ENCODE measurements at places on chromosomes 13 and 19. TPM values are rescaled to one million over a fixed set of nuclear protein-coding genes. Genes with fewer than 3 reads are reported as not detected.

GRCh38 chr19:979318-979741 lies 4.8 kb upstream of the WDR18 start:
- H3K36me3 ChIP-seq: no peaks in the 10 kb centered on the region
- H3K4me3 ChIP-seq: no peak overlapping the region
- no peaks in the 10 kb centered on the region for H3K27me3 ChIP-seq
- H3K4me1 ChIP-seq: peaks cover 13% of the 10 kb centered on the region

The CYP2S1 gene
- polyA plus RNA-seq: 0.93 TPM

DNA sequence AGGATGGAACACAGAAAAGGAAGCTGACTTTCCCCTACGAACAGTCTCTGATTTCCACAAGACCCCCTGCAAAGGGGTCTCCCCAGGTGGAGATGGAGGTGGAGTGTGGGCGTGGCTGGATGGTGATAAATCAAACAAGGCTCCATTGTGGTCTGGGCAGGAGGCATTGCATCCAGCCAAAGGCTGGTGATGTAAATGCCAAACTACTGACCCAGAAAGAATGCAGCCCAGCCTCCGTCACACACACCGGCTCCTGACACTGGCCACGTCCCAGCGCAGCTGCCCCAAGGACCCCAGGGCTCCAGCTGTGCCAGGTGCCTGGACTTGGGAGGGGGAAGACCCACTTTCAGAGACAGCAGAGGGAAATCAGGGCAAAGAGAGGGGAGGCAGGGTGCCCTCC lies 6.3 kb downstream of the SLC7A1 start:
- H3K4me1 ChIP-seq: peaks cover 14% of the 10 kb centered on the region
- no peak overlapping the region for H3K4me3 ChIP-seq
- H3K36me3 ChIP-seq: no peaks in the 10 kb centered on the region

DNA sequence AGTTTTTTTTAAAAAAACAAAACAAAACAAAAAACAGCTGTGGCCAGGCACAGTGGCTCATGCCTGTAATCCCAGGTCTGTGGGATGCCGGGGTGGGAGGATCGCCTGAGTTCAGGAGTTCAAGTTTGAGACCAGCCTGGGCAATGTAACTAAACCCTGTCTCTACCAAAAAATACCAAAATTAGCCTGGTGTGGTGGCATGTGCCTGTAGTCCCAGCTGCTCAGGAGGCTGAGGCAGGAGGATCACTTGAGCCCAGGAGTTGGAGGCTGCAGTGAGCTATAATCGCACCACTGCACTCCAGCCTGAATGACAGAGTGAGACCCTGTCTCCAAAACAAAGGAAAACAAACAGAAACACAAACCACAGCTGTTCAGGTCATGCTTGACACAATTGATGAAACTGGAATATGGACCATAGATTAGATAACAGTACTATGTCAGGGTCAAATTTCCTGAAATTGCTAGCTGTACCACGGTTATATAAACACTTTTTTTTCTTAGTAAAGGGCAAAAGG lies 6.9 kb upstream of the ANGPTL4 start:
- H3K27me3 ChIP-seq: no peaks in the 10 kb centered on the region
- H3K36me3 ChIP-seq: no peaks in the 10 kb centered on the region
- peaks cover 10% of the 10 kb centered on the region for H3K4me1 ChIP-seq
- H3K4me3 ChIP-seq: no peak overlapping the region

DNA sequence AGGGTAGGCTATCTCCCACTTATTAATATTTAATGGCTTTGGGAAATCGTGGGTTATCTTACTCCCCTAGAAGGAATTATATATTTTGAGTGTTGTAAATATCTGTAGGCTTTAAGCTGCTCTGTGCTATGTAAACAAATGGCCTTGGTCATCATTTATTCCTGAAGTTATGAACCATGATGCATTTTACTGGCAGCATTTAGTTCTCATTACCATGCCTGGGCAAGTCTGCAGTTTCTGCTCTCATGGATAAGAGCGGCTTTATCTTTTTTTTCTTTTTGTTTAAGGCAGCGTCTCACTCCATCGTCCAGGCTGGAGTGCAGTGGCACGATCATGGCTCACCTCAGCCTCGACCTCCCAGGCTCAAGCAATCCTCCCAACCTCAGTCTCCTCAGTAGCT lies 156.1 kb downstream of the IRS2 start:
- H3K27me3 ChIP-seq: no peaks in the 10 kb centered on the region
- no peaks in the 10 kb centered on the region for H3K36me3 ChIP-seq
- H3K4me3 ChIP-seq: no peak overlapping the region
- no peak overlapping the region for H3K27ac ChIP-seq
- H3K4me1 ChIP-seq: no peaks in the 10 kb centered on the region
- DNase-seq: no peak

The PODNL1 gene
- polyA plus RNA-seq: 3.5 TPM

DNA sequence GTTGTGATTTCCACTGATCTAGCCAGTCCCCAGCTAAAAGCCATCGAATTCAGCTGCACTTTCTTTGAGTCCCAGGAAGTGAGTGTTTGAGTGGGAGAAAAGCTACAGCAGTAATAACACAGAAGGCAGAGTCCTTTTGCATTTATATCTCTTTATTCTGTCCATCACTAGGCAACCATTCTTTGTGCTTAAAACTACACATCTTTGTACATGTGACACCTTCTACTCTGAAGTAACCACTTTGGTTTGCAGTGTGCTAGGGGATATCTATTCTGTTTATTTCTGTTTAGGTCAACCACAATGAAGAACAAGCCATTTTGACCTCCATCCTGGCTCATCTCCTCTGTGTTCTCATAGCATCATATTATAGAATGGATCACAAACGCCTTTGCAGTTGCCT lies 226.0 kb upstream of the SERP2 start:
- no peak overlapping the region for H3K4me3 ChIP-seq
- H3K4me1 ChIP-seq: no peaks in the 10 kb centered on the region
- H3K36me3 ChIP-seq: no peaks in the 10 kb centered on the region

DNA sequence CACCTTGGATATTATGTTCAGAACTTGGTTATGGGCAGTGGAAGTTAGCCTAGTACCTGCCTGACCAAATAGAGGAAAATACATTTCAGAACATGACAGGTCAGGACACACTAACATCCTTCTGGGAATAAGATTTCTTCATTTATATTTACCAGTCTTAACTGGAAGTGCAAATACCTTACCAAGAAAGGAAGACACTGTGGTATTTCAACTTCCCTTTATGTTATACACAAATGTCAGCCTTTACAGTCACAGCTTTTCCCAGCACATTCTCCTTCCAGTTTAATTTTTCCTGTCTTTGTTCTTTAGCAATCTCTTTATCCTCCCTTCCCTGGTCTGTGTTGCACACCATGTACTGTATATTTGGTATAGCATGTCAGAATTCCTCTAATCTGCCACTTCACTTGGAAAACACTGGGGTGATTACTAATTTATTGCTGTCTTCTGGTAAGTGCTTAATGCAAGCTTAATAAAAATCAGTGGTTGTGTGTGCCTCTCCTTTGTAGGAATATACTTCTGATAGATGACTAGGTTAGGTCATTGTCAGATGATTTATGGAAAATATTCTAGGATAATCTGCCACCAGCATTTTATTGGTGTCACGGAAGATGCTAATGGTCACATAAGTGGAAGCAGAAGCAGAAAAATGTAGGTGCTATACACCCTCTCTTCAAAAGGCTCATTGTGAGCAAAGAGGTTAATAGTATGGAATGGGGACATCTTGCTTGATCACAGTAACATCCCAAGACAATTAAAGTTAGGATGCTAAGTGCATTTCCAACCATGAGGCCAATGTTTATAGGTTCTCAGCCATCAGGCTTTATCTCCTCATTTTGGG lies 124.3 kb upstream of the STARD13 start:
- no peak for DNase-seq
- H3K4me3 ChIP-seq: no peak overlapping the region
- H3K27ac ChIP-seq: no peak overlapping the region
- no peaks in the 10 kb centered on the region for H3K27me3 ChIP-seq
- H3K4me1 ChIP-seq: no peaks in the 10 kb centered on the region

GRCh38 chr19:17107546-17108452 lies 32.2 kb downstream of the MYO9B start:
- peak; percentile 96 for DNase-seq
- no peak overlapping the region for H3K4me3 ChIP-seq
- peaks cover 12% of the 10 kb centered on the region for H3K4me1 ChIP-seq
- H3K36me3 ChIP-seq: peaks cover 18% of the 10 kb centered on the region

DNA sequence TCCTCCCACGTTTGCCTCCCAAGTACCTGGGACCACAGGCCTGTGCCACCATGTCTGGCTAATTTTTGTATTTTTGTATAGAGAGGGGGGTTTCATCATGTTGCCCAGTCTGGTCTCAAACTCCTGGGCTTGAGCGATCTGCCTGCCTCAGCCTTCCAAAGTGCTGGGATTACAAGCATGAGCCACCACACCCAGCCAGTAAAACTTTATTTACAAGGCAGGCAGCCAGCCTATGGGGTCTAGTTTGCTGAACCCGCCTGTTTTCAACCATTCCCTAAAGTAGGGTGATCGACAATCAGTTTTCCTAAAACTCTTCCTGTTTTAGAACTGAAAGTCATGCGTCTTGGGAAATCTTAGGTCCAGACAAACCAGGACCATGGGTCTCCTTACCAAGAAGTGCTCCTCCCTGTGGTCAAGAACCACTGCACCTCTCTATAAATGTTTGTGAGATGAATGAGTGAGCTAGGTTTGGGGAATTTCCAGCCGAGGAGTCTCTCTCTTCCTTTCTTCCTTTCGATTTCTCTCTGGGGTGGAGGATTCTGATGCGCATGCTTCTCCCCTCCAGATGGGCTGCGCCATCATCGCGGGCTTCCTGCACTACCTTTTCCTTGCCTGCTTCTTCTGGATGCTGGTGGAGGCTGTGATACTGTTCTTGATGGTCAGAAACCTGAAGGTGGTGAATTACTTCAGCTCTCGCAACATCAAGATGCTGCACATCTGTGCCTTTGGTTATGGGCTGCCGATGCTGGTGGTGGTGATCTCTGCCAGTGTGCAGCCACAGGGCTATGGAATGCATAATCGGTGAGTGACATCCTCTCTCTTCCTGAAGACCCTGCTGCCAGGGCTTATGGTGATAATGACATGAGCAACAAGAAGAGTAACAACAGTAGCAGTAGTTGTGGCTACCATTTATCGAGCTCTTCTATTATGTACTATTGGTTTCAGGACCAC lies 38.7 kb downstream of the ADGRE1 start:
- H3K27me3 ChIP-seq: no peaks in the 10 kb centered on the region
- no peak overlapping the region for H3K27ac ChIP-seq
- DNase-seq: no peak
- H3K36me3 ChIP-seq: no peaks in the 10 kb centered on the region
- H3K4me3 ChIP-seq: no peak overlapping the region

DNA sequence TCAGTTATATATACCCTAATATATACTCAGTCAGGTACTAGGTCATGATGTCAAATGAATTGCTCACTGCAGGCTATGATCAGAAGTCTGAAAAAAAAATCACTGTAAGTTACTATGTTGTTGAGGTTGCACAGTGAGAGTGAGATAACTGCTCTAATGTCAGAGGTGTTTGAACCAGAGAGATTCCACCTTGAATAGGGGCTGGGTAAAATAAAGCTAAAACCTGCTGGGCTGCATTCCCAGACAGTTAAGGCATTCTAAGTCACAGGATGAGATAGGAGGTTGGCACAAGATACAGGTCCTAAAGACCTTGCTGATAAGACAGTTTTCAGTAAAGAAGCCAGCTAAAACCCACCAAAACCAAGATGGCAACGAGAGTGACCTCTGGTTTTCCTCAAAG lies 10.2 kb downstream of the EPSTI1 start:
- H3K27me3 ChIP-seq: no peaks in the 10 kb centered on the region
- no peak overlapping the region for H3K27ac ChIP-seq
- no peaks in the 10 kb centered on the region for H3K4me1 ChIP-seq
- no peaks in the 10 kb centered on the region for H3K36me3 ChIP-seq

DNA sequence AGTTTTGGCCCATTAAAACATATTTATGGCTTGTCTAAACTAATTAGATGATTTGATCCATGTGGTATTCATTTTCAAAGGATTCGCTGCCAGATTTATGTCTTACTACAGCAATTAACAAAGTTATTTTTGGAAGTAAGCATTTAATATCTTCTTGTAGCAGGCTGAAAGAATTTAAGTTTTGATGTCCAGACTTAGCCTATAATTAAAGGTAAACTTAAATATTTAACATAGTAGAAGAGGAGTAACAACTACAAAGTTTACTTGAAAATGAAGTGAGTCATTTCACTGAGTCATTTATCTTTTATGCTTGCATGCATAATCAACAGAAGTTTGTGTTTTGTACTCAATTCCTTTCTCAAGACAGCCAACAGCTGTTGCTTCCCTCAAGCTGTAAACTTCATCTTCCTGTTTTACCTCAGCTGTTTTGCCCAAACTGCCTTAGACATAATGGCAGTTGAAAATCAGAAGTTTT lies 58.1 kb downstream of the EDNRB start:
- H3K4me3 ChIP-seq: no peak overlapping the region
- peak overlapping the region; percentile 41 for H3K27ac ChIP-seq
- no peaks in the 10 kb centered on the region for H3K27me3 ChIP-seq

- no peaks in the 10 kb centered on the region for H3K36me3 ChIP-seq
- no peak overlapping the region for H3K4me3 ChIP-seq
- H3K27ac ChIP-seq: no peak overlapping the region
- no peaks in the 10 kb centered on the region for H3K4me1 ChIP-seq
- DNase-seq: peak; percentile 49
Measured at GRCh38 chr13:36193151-36193855, 21.1 kb downstream of the SOHLH2 start.

DNA sequence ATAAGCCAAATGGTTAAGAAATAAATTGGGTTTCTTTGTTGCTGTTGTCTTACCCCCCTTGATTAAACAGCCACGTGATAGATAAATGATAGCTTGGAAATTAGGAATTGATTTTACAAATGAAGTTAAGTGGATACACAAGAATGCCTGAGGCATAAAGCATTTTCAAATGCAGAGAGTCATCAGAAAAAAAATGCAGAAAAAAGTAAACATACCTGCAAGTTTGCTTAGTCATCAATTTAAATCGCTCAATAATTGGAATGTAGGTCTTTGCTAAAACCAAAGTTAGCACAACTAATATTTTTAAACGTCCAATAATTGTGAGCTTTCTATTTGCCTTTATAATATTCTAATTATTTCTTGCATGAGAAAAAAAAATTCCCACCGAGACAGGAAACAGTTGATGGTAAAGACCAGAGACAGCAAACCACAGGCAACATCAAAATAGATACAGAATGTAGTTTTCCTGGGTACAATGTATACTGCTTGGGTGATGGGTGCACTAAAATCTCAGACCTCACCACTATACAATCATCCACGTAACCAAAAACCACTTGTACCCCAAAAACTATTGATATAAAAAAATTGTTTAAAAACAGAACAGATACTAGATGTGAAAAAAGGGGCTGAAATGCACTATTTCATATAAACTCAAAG lies 924.0 kb downstream of the PCDH9 start:
- no peaks in the 10 kb centered on the region for H3K4me1 ChIP-seq
- H3K4me3 ChIP-seq: no peak overlapping the region
- H3K27ac ChIP-seq: no peak overlapping the region

- no peaks in the 10 kb centered on the region for H3K36me3 ChIP-seq
- no peaks in the 10 kb centered on the region for H3K4me1 ChIP-seq
- H3K4me3 ChIP-seq: no peak overlapping the region
- no peak for DNase-seq
- no peak overlapping the region for H3K27ac ChIP-seq
Measured at GRCh38 chr13:100125946-100126345, 37.1 kb downstream of the PCCA start.

GRCh38 chr13:48110132-48110868 lies 15.4 kb upstream of the MED4 start:
- no peaks in the 10 kb centered on the region for H3K36me3 ChIP-seq

The SIGLEC12 gene
- polyA plus RNA-seq: not detected

The RNF17 gene
- polyA plus RNA-seq: not detected

The DCT gene
- polyA plus RNA-seq: not detected

The C1QTNF9 gene
- not detected for polyA plus RNA-seq

- no peaks in the 10 kb centered on the region for H3K4me1 ChIP-seq
- no peak for DNase-seq
- H3K36me3 ChIP-seq: no peaks in the 10 kb centered on the region
- H3K27ac ChIP-seq: no peak overlapping the region
- no peaks in the 10 kb centered on the region for H3K27me3 ChIP-seq
- H3K4me3 ChIP-seq: no peak overlapping the region
Measured at GRCh38 chr13:93562676-93563075, 336.1 kb downstream of the GPC6 start.
